Endothelial cell of umbilical vein (primary cell): ENCODE measurements at places on chromosomes 2 and 18. TPM values are rescaled to one million over a fixed set of nuclear protein-coding genes. Genes with fewer than 3 reads are reported as not detected.

The STARD7 gene
- polyA plus RNA-seq, result 48.5 and 61.2 TPM in 2 replicates

GRCh38 chr2:202529389-202529788, 105.4 kb upstream of the FAM117B start:
- DNase-seq, result peak; percentile 58

- DNase-seq, result no peak
Observed at GRCh38 chr2:71536226-71536671, 82.9 kb downstream of the DYSF start.

The RAB6C gene
- not detected in 2 replicates for polyA plus RNA-seq

GRCh38 chr2:212961255-212961654, 190.2 kb downstream of the IKZF2 start:
- no peak for DNase-seq

The ACMSD gene
- not detected in 2 replicates for polyA plus RNA-seq

The CAMKMT gene
- 2.7 and 4.1 TPM in 2 replicates for polyA plus RNA-seq

The TBR1 gene
- 0.05 and 0.14 TPM in 2 replicates for polyA plus RNA-seq

GRCh38 chr2:98895221-98895620, 40.8 kb downstream of the CRACDL start:
- DNase-seq, result no peak

DNA sequence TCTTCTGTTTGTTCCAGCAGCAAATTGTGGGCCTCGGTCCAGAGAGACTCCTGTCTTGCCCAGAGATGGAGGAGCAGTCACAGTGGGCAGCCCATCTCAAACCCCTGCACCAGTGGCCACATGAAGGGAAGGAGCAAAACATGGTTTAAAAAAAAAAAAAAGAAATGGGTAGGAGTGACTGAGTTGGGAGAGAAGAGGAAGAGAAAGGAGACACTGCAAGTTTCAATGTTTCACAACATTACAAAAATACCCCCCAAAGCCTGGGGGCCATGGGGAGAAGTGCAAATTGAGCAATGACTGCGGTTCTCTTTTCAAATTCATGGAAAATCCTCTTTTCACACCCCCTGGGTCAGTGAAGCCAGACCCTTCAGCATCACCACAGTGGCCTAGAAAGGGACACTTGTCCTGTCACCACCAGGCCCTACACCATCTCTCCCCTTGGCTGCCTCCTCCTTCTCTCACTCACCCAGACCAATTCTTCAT, 117.1 kb downstream of the ZFP36L2 start:
- DNase-seq, result no peak

DNA sequence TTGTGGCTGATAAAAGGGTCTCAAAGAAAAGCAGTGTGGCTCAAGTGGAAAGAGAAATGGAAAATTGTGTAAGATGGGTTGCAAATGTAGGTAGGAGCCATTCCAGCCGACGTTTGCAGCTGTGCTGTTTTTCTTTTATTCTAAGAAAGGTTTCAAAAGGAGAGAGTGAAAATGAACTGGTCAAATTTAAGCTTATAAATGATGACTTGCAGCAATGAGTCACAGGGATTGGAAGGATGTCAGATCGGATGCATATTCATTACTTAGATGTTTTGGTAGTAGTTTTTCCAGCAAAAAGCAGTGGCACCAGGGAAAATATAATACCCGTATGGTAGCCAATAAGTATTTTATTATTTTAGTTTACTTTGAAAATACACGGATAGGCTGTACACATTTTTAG, 79.1 kb downstream of the LRRTM4 start:
- no peak for DNase-seq

DNA sequence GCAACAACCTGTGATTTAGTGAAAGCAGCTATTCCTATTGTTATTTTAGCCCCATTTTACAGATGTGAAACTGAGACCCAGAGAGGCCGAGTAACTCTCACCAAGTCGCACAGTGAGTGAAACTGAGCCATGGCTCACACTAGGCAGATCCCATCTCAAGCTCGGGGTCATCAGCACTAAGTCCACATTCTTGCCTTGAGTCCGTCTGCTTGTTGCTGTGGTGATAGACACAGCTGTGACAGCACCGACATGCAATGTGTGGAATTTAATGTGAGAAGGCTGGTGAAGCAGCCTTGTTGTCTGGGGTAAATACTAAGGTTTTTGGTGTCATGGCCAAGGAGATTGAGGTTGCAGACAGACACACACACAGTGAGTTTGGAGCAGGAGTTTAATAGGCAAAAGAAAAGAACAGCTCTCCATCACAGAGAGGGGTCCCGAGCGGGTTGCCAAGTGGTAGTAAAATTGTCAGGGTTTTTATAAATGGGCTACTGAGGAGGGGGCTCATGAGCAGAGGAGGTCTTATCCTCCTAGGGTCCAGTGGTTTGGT, 40.2 kb upstream of the GMCL1 start:
- no peak for DNase-seq

DNA sequence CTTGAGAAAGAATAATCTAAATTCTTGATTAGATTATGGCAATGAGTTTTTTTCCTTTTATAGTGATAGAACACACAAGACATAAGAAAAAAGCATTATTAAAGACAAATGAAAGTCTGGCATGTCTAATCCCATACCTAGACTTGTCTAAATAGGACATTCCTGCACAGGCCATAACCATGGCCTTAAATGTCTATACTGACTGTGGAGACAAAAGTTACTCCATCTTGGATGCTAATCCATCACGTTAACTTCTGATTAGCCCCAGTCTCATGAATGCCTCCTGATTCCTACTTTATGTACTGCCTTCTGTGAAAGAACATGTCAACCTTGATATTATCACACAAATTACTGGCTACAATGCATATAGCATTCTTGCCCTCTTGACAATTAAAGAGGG, 23.6 kb downstream of the ORC2 start:
- DNase-seq, result no peak

- no peak for DNase-seq
Observed at GRCh38 chr2:232981767-232982360, 31.2 kb downstream of the NGEF start.

- peak; percentile 49 for DNase-seq
Observed at GRCh38 chr2:160062292-160063005, at the start of gene PLA2R1. PLA2R1 (minus strand) TSS chr2:160062615; CDS start chr2:160062403, 212 bp downstream.

The TGIF1 gene
- 95.8 and 96.6 TPM in 2 replicates for polyA plus RNA-seq

The FTCDNL1 gene
- polyA plus RNA-seq, result 0.05 and 0.19 TPM in 2 replicates

The REG1B gene
- polyA plus RNA-seq, result not detected in 2 replicates

DNA sequence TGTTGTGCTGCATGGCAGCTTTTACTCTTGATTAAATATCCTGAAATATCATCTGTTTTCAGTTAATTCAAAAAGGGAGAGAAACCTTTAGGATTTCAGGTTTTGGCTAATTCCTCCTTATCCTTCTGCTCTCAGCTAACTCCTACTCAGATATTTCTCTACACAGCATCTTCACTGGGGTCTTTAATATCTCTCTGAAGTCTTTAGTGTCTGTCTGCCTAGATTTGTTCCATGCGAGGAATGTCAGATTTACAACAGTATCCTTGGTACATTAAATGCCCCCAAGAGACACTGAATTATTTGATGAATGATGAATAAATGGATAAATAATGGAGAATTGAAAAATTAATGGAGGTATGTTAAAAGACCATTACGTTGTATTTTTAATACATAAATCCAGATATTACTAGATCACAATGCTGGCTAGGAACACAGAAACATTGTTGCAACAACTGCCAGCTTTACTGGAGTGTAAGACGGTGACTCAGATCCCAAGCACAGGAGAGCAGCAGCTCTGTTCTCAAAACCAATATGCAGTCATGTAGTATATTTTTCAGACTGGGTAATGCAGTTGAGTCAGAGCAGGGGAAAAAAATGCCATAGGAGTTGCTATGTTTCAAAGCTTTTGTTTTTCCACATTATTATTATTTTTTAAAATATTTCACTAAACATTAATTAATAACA, 388.0 kb upstream of the SYT4 start:
- no peak for DNase-seq

- DNase-seq, result no peak
Observed at GRCh38 chr18:5964996-5965395, 69.7 kb upstream of the TMEM200C start.

GRCh38 chr18:44098551-44099098, 582.1 kb upstream of the SETBP1 start:
- peak; percentile 53 for DNase-seq

DNA sequence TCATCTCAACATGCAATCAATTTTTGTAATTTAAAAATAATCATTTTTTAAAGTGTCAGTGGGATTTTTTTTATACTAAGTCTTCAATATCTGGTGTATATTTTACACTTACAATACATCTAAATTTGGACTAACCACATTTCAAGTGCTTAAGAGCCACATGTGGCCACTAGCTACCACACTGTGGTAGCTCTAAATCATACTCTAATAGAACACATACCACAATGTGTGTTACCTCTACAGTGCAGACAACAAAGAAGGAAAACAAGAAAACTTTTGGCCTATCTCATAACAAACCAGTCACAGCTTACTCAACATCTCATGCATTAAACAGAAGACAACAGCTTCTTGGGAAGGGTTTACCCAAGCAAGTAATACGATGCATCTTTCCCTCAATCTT, 24.5 kb downstream of the PIAS2 start:
- DNase-seq, result no peak

- DNase-seq, result no peak
Observed at GRCh38 chr18:23970161-23971096, 44.1 kb upstream of the TTC39C start.

The SCN9A gene
- polyA plus RNA-seq, result 0.62 and 0.88 TPM in 2 replicates

The TACR1 gene
- not detected in 2 replicates for polyA plus RNA-seq

DNA sequence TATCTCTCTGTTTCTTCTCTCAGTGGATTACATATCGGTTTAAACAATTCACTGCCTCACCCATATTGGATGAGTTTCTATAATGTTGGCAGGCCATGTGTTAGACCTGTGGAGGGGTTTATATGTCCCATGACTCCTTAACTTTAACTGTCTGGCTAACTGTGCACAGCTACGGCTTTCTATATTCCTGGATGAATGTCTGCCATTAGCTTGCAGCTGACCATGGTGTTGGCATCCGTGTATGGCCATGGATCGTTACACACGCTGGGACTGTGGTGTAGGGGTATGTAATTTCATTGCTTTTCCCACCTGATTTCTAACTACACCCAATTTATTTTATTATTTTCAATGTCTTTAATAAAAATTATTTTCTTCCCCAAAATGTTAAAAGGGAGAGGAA, 3.3 kb upstream of the TANC1 start:
- DNase-seq, result no peak
